ENCODE measurements at places on chromosomes 4 and X.

- DNase-seq = no peak
Observed at GRCh38 chrX:27728291-27728690, 79.5 kb upstream of the MAGEB10 start.

DNA sequence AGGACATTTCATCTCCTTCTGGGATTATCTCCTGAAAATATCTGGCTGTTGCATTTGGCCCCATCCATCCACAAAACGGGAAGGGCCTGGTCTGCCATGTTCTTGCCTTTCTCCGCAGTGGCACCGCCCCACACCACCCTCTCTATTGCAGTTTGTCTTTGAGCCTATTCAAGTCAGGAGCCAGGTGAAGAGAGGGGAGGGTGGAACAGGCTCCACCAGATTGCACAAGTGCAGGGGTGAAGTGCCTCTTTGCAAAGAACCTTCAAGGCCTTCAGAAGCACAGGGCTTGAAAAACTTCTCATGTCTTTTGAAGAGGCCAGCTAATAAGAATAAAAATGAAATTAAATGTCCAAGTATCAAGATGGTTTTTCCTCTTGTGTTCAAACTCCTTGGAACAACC lies 28.7 kb downstream of the RS1 start:
- DNase-seq = no peak

DNA sequence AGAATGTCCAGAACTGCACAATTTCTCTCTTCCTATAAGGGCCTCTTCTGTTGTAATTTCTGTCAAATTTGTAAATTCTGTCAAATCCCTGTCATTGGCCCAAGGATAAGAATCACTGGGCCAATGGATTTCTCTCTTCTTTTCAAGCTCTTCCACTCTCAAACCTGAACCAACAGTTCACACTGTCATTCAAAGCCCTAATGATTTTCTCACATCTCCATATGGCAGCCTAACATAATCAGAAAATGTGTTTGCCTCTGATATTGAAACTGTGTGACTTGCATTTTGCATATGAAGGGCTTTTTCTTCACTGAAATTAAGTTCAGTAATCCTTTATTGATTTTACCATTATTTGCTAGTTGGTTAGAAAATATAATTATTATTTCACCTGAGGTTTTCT lies 1349.1 kb downstream of the FSTL5 start:
- no peak for DNase-seq

GRCh38 chrX:26851981-26852380 lies 611.2 kb downstream of the PPP4R3C start:
- DNase-seq = peak; percentile 11

DNA sequence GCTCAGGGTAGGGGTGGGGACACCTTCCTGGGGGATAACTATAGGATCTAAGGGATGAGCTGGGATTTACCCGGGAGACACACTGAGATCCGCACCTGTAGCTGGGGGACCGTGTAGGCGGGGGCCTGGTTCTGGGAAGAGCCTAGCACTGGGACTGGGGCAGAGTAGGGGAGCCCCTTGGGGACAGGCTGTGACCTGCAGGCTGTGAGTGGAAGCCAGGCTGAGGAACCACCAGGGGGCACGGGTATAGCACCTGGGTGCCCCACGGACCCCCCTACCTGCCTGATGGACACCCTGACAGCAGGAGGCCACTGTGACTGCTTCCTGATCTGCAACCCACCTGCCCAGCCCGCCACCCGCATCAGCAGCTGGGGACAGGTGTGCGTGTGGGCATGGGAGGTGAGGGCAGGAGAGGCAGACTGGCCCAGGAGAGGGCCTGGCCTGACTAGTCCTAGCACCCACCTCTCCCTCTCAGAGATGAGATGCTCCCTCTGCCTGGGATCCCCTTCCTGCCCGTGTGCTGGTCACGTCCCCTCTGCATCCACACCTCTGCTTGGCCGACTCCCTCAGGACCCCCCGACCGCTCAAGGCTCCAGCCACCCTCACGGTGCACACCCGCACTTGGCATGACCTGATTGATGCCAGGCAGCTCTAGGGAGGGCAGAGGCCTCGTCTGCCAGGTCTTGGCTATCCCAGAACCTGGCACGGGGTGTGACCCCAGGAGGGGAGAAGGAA lies 94.2 kb upstream of the NKX1-1 start:
- DNase-seq = no peak

DNA sequence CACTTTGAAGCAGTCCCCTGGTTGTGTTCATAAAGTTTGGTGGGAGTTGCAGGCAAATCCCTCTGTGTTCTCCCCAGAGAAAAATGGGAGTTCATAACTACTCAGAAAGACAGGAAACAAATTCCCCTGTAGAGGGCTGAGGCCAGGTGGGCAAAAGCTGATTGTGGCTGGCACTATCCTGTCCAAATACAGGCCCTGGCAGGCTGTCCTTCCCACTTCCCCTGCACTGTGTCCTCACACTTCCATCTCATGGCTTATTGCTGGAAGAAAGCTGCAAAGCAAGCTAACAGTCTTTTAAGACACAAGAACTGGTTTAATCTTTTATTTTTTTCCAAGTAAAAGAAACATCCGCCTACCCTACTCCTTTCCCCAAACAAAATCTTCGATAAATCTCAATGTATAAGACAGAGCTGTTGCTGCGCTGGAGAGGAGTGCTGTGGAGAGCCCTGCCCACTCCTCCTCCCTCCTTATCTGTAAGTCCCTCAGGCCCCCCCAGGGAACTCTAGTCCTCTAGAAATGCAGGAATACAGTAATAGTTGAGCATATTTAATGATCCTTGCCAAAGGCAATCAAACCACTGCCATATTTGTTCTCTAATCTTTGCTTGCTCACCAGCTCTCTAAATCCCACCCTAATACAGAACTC lies 14.0 kb downstream of the TAPT1 start:
- no peak for DNase-seq

DNA sequence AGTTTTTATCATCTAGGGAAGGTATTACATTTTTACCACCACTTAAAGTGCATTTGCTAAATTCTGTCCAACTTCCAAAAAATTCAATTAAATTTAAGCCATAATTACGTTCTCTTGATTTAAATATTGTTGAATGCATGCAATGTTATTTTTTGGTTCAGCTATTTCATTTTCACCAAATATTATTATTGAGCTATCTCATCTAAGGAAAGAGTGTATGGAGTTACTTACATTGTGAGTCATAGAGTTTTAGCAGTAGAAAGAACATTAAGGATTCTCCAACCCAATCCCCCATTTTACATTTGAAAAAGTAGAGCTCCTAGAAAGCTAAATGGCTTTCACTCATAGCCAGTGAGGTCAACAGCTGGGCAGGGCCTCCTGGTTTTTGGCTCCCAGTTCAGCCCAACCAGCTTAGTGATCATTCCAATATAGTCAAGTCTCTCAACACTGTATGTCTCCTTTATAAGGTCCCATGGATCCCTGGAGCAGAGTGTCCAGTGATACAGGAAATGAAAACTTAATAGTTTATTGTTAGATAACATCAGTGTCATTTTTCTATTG lies 60.5 kb downstream of the NDNF start:
- DNase-seq = no peak

GRCh38 chr4:8542776-8543525 lies 37.2 kb upstream of the GPR78 start:
- no peak for DNase-seq

DNA sequence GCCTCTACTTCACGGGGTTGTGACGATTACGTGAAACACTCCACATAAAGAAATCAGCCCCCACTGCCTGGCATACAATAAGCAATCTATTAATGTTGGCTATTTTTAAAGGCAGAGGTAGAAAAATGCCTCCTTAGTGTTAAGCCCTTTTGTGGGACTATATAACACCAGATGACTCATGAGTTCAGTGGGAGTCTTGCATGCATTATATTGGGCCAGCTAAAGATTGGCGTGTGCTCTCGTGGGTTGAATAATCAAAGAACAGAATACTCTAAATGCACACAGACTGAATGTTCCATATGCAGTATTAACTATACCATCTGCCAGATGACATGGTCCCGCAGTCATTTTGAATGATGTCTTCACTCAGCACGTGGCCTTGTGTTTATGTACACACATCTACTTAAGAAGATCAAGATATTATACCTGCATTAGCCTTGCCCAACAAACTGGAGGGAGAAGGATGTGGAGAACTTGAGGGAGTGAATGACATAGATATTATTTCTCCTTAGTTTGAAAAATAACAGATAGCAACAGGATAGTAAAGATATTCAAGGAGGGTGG lies 85.0 kb upstream of the MYOZ2 start:
- DNase-seq = no peak

DNA sequence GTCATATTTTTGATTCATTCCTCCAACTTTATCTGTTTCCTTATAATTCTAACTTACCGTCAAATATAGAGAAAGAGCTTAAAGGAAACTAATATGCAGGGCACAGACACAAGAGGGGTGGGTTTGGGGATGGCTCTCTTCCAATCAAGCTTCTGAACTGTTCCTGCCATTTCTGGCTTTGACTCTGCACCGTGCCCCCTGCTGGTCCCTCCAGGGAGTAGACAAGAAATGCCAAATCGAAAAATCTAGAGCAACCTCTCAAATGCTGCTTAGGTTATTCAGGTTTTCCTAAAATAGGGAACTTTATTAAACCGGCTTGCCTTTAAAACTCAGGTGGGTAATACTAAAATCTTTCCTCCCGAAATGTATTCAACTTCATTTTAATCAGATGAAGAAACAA lies 39.8 kb upstream of the VCX3A start:
- no peak for DNase-seq

- DNase-seq = no peak
Observed at GRCh38 chr4:152363086-152363485, 172.8 kb downstream of the FBXW7 start.

GRCh38 chrX:134990475-134990800 lies 353 bp upstream of the SMIM10 start:
- DNase-seq = no peak

GRCh38 chrX:145825896-145826295 lies 8.3 kb downstream of the SLITRK2 start:
- no peak for DNase-seq

- no peak for DNase-seq
Observed at GRCh38 chr4:18754180-18754579, 732.6 kb upstream of the LCORL start.

DNA sequence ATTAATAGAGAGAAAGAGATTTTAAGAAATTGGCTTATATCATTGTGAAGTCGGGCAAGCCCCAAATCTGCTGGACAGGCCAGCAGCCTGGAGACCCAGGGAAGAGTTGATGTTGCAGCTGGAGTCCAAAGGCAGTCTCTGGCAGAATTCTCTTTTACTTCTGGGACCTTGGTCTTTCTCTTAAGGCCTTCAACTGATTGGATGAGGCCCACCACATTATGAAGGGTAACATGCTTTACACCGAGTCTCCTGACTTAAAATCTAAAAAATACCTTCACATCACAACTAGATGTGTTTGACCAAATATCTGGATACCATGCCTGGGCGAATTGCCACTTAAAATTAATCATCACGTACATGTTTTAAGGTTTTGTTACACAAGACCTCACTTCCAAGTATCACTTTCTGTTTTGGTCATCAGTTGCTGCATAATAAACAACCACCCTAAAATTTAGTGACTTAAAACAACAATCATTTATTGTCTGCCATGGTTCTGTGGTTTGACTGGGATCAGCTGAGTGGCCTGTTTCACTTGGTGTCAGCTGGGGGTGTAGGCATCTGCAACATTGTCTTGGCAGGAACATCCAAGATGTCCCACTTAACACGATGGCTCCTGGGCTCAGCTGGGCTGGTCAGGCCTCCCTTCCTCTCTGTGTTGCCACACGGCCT lies 3.4 kb downstream of the CD38 start:
- DNase-seq = no peak

GRCh38 chr4:145679991-145680455 lies at the start of gene C4orf51:
Gene C4orf51, plus strand, starts transcription at chr4:145680146. Its CDS starts 58 bp downstream, at chr4:145680204.
- DNase-seq = no peak

DNA sequence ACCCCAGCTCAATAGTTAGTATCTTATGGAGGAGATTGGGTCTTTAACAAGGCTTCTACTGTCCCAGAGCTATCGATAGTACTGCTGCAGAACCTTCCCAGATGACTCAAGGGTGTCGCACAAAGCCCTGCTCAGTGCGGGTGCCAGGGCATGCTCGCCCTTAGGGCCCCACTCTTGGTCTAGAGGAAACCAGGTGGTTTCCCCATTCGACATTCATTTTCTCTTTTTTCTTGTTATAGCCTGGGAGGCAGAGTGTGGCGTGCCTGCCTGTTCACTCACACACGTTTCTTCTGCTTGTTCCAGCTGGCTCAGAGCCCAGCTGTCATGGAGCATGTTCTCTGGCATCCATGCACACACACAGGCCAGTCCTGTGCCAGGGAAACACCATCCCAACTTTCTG lies 144.5 kb downstream of the SMIM20 start:
- no peak for DNase-seq

GRCh38 chr4:97317671-97318070 lies 825.6 kb downstream of the STPG2 start:
- no peak for DNase-seq

GRCh38 chr4:51880016-51880915 lies 37.3 kb downstream of the DCUN1D4 start:
- DNase-seq = no peak

DNA sequence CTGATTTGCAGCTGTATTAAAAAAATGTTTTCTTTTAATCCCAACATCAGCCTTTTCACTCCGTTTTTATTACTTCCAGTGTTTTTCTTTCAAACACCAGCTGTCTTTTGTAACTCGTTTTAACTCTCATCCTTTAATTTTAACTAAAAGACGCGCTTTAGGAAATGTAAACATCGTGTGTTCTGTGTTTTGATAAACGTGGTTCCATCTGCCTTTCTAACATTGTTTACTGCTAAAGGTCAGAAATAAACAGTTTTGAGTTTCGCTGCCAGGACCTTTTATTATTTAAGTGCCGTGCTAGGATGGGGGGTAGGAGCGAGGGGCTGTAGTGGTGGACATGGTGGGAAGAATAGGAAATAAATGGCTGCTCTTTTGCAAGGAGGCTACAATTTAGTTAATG lies 1.5 kb downstream of the N4BP2 start:
- DNase-seq = peak; percentile 6

DNA sequence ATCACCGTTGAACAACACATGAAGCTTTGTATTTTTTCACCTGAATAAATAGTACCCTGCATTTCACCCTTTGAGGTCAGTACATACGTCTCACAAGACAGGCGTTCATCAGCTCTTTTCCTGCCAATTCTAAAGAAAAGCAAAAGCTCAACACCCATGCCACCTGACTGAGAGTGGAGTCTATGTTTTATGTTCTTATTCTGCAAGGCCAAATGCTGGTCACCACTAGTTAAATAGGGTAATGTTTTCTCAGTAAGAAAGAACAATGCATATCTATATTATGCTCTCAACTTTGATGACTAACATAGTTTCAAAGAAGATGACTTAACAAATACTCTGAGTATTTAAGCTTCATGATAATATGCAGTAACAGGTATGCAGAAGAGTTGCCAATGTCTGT lies 336.3 kb upstream of the BMP3 start:
- no peak for DNase-seq

DNA sequence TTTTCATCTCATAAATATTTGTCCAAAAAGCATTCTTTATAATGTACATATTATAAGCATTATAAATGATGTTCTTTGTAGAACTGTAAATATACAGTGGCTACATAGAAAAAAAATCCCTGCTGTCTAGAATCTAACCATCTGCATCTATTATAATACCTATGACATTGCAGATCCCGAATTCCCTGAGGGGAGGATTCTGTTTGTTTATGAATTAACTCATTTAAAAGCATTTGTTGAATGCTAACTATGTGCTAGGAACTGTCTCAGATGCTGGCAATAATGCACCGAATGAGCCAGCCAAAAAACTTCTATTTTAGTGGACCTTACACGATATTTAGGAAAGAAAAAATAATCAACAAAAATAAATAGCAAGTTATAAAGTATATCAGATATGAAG lies 189.6 kb downstream of the PACRGL start:
- DNase-seq = no peak

GRCh38 chrX:71954458-71954857 lies 43.8 kb downstream of the NHSL2 start:
- DNase-seq = no peak

Measured in HEK293T (cell line).